ENCODE measurements at places on chromosomes 6 and 20.

DNA sequence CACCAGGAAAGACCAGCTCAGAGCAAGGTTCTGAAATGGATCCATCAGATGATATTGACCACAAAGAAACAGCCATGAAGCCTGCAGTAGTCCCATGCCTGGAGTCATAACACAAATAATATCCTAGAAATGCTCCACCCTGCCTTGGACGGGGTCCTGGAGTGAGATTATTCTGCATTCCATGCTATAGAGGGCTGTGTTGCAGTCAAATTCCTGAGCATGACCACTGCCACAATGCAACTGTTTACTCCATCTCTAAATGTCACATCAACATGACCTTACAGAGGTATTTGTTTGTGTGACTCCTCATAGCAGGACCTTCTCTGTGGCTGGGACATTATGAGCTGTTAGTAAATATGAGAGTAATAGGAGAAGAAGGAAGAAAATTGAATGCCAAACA lies 257.5 kb upstream of the TCF21 start:
- DNase-seq: no peak

DNA sequence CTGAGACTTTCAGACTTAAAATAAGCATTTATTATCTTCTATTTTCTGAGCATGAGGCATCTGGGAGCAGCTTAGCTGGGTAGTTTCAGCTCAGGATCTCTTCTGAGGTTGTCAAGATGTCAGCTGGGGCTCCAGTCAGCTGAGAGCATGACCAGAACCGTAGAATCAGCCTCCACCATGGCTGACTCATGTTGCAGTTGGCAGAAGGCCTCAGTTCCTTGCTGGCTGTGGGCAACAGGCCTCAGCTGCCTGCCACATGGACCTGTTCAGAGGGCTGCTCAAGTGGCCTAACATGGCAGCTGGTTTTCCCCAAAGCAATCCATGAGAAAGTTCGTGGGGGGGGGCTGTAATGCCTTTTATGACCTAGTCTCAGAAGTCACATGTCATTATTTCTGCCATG lies 142.3 kb downstream of the LY86 start:
- no peak for DNase-seq

- DNase-seq: no peak
These were observed 44.0 kb upstream of the BTN3A2 start for GRCh38 chr6:26321005-26321404.

DNA sequence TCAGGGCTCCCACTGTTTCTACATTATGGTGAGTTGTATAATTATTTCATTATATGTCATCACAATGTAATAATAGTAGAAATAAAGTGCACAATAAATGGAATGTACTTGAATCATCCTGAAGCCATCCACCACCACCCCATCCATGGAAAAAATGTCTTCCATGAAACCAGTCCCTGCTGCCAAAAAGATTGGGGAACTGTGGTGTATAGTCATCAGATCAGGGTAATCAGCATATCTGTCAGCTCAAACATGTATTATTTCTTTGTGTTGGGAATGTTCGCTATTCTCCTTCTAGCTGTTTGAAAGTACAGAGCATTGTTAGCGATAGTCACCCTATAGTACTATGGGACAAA lies 33.8 kb upstream of the SLC22A23 start:
- DNase-seq: no peak

- no peak for DNase-seq
These were observed 23.3 kb downstream of the SESN1 start for GRCh38 chr6:109071125-109071917.

DNA sequence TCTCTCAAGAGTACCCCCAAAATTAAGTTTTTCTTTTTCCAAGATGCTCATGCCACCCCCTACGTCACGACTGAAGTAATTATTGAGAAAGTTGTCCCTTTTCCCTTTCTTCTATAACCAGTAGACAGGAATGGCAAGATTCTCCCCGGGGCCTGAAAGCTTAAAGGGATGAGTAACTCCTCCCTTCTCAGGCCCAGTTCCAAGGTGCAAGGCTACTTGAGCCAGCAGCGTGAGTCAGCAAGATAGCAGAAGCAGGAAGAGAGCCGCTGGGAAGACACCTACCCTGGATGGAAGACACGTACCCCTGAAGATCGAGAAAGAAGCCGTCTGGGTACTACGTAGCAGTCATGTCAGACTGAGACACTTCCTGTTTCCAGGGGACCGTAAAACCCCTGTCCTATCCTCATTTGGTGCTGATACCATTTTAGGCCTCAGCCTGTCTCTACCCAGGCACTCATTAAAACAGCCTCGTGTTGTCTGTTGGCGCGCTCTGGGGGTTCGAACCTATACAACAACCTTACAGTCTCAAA lies 241.0 kb downstream of the ADGRG6 start:
- no peak for DNase-seq

- DNase-seq: no peak
These were observed 453.0 kb downstream of the LMBRD1 start for GRCh38 chr6:69343851-69344250.

- DNase-seq: no peak
These were observed 22.8 kb upstream of the FOXC1 start for GRCh38 chr6:1586861-1587450.

DNA sequence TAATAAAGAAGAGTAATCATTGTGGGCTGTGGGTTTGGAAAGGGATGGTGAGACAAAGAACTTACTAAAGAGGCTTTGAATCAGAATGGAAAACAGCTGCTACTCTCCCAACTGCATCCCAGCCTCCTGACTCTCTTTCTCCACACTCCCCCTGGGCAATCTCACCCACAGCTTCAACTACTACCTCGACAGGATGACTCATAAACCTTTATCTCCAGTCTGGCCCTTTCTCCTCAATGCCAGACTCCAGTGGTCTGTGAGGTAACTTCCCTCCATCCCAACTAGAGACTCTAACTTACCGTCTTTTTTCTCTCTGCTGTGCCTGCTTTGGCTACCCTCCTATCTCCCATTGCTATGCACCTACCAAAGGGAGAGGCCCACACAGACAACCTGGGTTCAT lies 135.3 kb upstream of the RREB1 start:
- DNase-seq: no peak

DNA sequence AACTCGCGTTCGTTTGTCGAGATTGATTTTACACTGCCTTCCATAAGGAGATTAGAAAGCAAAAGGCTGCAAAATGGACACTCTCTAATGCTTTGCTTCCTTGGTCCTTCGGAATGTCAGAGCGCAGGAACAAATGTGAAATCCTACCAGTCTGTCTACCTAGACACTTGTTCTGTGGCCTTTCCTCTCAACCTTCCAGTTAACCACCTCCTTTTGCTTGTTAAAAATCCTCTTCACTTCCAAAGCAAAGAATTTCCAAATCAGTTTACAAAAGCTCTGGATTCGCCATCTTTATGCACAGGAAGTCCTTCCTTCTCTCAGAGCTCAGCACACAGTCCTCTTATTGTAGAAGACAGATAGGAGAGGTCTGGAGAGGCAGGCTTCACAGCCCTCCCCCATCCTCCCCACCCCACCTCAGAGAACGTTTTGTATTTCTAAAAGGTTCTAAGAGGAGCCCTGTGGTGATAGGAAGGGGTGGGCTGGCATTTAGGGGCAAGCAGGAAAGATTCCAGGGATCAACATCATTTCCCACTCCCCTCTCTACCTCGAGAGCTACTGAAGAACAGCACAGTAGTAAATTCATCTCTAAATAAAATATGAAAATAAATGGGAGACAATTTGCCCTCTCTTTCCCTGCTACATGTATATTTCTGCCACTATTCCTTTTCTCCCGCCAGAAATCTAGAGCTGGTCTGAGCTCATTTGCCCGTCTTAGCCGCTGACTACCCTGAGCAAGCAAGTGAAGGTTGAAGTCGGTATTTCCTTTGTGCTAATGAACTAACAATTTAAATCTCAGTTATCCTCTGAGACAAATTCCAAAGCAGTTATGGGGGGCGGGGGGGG lies 18.9 kb downstream of the TFAP2A start:
- DNase-seq: no peak

DNA sequence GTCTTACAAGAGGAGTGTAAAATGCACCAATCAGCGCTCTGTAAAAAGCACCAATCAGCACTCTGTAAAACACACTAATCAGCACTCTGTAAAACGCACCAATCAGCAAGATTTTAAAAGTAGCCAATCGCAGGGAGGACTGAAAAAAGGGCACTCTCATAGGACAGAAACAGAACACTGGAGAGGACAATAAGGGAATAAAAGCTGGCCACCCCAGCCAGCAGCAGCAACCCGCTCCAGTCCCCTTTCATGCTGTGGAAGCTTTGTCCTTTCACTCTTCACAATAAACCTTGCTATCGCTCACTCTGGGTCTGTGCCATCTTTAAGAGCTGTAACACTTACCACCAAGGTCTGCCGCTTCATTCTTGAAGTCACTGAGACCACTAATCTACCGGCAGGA lies 1.7 kb upstream of the AIG1 start:
- DNase-seq: no peak

DNA sequence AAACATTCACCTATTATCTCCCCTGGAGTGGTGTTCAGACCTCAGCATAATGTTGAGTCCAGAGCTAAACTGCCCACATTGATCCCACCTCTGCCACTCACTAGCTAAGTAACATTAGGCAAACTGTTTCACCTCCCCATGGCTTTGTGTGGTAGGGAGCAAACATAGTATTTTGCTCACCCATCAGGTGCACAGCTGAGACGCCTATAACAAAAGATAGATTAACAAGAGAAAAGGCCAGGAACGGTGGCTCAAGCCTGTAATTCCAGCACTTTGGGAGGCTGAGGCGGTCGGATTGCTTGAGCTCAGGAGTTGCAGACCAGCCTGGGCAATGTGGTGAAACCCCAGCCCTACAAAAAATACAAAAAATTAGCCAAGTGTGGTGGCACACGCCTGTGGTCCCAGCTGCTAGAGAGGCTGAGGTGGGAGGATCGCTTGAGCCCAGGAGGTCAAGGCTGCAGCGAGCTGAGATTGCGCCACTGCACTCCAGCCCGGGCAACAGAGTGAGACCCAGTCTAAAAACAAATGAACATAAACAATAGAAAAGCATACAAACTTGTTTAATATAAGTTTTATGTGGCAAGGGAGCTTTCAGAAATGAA lies 91.6 kb downstream of the MAP3K7 start:
- peak; percentile 57 for DNase-seq

GRCh38 chr6:133297657-133298056 lies 56.5 kb downstream of the EYA4 start:
- no peak for DNase-seq

GRCh38 chr6:62328607-62329006 lies 42.6 kb upstream of the KHDRBS2 start:
- DNase-seq: no peak

DNA sequence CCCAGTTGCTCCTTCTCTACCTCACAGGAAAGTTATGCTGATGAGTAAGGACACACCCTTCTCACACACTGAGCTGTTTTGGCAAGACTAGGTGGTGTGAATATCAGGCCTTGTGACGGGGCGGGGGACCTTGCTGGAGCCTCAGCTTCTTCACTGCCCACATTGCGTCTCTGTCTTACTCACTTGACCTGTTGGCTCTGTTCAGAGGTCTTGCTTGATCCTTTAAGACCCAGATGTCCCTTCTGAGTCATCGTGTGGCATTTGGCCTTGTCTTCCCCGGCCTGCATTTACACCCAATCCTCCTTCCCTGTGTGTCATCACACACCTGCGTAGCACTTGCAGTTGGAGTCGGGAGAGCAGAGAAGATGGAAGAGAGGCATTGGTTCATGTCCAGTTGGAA lies 8.3 kb upstream of the PRND start:
- no peak for DNase-seq

GRCh38 chr20:42401613-42402012 lies 783.4 kb upstream of the CHD6 start:
- DNase-seq: no peak

GRCh38 chr6:7630792-7631191 lies 40.8 kb downstream of the SNRNP48 start:
- DNase-seq: no peak

DNA sequence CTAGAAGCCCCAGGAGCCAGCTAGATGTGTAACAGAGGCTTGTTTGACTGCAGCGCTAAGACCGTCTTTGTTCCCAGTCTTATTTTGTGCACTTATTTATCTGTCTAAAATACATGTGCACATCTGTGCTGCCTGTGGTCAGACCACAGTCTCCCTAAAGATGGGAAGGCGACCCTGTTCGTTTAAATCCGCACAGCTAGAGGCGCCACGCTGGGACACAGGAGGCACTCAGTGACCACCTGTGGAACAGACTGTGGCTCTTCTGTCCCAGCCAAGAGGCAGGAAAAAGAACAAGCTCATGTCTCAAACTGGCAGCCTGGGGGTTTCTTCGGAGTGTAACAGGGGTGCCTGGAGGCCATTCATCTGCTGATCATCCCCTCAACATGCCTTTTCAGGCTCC lies 66.8 kb downstream of the CPNE5 start:
- no peak for DNase-seq

DNA sequence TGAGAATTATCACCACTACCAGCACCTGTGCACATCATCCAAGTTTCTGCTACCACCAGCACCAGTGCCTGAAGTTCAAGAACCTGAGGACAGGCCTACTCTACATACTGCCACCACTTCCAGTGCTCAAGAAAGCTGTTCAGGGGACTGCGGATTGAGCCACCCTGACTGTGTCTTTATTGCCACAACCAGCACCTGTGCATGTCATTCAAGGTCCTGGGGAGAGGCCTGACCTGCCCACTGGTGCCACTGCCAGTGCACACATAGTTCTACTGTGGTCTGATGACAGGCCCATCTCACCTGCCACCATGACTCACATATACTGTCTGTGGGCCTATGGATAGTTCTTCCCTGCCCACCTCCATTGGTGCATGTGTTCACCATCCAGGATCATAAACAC lies 559.4 kb downstream of the COL12A1 start:
- no peak for DNase-seq

DNA sequence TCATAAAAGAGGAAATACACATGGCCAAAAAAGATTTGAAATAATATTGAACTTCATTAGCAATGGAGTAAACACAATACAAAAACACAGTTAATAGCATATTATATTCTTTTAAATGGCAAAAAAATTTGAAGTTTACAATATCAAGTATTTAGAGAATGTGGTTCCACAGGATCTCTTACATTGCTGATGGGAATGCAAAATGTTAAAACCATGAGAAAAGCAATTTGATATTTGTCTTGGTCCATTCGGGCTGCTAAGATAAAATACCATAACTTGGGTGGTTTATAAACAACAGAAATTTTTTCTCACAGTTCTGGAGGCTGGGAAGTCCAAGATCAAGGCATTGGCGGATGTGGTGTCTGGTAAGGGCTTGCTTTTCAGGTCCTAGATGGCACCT lies 154.0 kb upstream of the PLN start:
- no peak for DNase-seq

- DNase-seq: no peak
These were observed 67.8 kb upstream of the ANKEF1 start for GRCh38 chr20:9966966-9967365.

- DNase-seq: no peak
These were observed 18.8 kb downstream of the ZKSCAN3 start for GRCh38 chr6:28368522-28368921.

GRCh38 chr20:400454-401275 lies 7.4 kb upstream of the RBCK1 start:
- DNase-seq: no peak

GRCh38 chr6:45500924-45501816 lies 123.4 kb upstream of the SUPT3H start:
- peak; percentile 30 for DNase-seq
